ENCODE measurements at places on chromosomes 13 and 19.

- peak; percentile 72 for DNase-seq
Measured at GRCh38 chr13:40664350-40665125, 1.9 kb downstream of the FOXO1 start.

DNA sequence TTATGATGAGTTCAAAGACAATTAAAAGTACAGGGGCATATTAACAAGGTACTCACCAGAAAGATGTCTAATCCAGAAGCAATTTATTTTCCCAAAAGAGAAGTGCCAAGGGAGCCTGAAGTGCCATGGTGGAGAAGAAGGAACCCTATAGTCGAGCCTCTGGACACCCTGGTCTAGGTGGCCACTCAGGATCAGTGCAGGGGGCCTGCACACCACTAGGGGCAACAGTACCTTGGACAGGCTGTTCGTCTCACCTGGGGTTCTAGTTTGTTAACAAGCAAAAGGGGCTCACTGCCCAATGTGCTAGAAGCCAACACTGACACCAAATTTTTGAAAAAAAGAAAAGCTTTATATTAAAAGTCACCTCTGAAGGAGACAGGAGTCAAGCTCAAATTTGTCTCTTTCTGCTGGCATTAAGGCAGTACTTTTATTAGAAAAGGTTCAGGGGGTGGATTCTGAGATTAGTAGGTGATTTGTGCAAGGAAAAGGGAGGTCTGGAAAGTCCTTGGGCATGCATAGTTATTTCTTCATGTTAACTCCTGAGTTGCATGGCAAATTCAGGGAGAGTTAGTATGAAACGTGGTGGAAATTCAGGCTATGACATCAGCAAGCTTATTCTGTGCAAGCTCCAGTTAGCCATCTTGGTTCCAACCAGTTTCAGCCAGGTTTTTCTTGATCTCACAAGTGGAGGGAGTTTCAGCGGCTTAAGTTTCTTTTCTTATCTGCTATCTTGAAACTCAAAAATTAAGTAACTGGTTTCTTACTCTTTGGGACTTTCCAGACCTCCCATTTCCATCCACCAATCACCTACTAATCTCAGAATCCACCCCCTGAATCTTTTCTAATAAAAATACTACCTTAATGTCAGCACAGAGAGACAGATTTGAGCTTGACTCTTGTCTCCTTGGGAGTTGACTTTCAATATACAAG is 884 bp upstream of the CBY2 start:
- peak; percentile 74 for DNase-seq

DNA sequence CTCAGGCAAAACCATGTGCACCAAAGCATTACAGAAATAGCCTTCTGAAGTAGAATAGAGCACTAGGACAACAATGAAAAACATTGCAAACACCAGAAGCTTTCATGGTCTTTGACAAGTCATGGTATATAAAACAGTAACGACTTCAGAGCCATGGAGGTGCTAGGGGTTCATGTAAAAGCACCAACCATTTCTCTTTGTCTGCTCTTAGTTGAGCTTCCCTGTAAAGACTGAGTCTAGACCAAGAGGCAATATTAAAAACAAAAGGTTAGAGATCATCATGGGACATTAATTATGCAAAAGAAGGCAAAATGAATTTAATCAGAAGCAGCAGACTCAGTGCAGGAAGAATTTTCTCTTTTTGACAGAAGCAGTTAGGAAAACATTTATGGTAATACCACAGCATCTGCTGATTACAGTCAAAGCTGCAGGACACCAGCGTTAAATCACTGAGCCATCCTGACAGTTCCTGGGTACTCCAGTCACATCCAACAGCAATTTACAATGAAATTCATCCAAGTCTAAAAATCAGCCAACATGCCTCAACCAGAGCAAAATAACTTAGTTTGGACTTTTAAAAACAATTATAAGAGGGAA is 476.8 kb downstream of the DIAPH3 start:
- no peak for DNase-seq

GRCh38 chr13:110509971-110510786 is 51.3 kb downstream of the RAB20 start:
- DNase-seq, result no peak

DNA sequence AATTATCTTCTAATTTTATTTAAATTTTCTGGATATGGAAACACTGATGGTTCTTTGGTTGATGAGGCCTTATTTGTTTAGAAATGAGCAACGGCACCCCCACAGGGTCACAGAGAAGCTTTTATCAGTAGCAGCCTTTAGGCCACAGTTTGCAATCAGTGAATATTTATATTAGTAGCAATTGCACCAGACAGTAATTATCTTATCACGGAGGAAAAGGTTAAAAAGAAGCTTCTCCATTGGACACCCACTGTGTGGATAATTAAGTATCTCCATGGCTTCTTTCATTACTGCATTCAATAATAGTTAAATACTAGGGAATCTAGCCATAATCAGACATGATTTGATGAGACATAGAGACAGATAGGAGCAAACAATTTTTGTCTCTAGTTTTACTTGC is 2099.2 kb upstream of the PCDH20 start:
- DNase-seq, result no peak

- no peak for DNase-seq
Measured at GRCh38 chr13:41468631-41469030, 11.3 kb downstream of the RGCC start.

GRCh38 chr13:71661921-71662320 is 205.1 kb downstream of the DACH1 start:
- no peak for DNase-seq

GRCh38 chr19:19510432-19510831 is 4.9 kb downstream of the TSSK6 start:
- no peak for DNase-seq

DNA sequence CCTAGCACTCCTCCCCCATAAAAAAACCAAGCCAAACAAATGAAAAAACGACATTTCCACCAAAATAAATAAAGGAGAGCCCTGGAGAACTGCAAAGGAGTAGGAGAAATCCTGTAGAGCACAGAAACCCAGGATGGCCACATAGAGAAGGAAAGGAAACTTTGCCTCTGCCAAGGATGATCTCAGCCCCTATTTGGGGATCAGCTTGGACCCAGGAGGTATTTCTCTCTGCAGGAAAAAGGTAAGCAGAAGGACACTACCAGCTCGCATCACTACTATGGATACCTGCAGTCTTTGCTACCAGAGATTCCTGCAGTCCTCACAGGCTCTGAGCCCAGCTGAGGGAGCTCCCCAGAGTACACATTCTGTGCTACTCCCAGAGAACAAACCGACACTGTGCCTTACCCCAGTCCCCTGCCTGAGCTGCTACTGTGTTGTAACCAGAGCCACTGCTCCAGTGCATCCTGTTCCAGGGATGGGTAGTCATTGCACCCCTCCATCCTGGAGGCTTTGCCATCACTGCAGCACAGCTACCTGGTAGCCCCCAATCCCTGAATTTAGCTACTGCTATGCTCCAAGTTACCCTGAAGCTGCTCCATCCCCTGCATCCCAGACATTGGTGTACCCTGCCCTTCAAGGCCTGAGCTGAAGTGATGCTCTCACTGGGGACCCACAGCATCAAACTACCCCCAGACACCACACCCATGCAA is 41.7 kb downstream of the VWA8 start:
- no peak for DNase-seq

DNA sequence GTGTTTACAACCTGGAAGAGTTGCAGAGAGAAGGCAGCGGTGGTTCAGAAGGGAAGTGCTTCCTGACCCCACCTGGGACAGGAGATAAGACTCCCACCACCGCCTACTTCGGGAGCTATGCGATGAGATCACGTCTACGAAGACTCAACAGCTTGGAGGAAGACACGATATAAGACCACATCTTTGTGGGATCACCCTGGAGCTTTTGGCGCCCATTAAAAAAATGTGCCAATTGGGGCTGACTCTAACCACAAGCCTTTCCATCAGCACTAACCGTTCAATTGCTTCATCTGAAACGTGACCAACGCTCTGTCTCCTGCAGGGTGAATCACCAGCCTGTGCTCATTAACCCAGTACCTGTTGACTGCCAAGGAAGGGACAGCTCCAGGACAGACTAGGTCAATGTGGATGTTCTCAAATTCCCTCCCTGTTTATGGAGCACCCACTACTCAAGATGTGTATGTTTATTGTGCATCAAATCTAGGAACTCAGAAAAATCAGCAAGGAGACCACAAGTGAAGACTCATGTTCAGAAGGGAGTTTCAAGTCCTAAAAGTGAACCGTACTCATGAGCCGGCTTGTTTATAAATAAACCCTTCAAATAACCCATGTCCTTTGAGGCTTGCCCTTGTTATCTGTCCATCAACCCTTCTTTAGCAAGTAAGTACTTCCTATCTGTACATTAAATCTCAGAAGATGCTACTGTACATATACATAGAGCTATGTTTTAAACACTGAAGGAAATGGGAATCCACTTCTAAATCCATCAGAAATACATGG is 67.5 kb downstream of the LATS2 start:
- no peak for DNase-seq

DNA sequence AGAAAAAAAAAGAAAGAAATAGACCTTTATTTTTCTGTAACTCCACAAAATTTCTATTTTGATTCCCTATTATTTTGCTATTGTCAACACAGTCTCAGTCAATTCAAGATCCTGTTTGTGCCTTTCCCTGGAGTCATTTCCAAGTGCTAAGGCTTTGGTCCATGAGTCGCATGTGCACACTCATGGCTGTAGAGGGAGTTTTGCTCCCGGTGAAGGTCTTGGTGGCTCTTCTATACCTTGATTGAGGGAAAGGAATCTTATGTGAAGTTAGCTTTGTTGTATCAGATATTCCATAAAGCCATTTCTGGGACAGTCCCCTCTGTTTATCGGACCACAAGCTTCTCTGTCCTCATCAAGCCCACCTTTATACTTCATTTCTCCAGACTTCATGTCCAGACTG is 58.7 kb upstream of the ALOX5AP start:
- DNase-seq, result no peak

DNA sequence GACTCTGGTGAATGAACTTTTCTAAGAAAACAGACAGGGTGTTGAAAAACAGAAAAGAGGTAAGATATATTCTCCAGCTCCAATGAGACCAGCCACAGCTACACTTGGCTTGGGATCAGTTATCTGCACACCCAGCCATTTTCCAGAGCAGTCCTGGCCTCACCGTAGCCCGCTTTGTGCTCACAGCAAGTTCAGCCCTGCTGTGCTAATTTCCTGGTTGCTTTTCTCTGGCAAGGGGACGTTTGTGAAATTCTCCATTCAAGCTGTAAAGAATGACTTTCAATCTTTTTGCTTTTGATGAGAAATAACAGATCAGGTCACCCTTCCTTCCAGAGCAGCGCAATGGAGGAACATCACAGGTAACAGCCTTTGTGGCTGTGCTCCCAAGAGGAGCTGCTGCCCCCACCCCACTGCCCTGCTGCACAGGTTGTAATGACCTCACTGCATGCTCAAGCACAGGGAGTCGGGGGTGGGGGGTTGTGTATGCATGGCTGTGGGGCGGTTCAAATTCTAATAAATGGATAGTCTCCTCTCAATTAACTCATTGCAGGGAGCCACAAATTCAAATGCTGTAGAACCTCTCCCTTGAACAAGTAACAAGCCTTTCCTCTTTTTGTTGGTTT is 516.6 kb upstream of the NBEA start:
- no peak for DNase-seq

DNA sequence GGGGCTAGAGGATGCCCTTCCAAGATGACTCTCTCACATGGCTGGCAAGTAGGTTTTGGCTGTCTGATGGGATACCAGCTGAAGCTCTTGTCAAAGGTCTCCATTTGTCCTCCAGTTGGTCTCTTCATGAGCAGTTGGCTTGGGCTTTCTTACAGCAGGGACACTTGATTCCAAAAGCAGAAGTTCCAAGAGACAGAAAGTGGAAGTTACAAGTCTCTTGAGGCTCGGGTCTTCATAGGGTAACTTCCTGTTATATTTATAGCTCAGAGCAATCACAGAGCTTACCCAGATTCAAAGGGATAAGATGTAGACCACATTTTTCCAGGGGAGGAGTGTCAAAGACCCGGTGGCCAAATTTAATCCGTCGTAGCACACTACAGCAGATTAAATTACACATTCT is 440.0 kb downstream of the RFC3 start:
- DNase-seq, result no peak

GRCh38 chr19:44566984-44567383 is 37.5 kb upstream of the CEACAM20 start:
- DNase-seq, result no peak

DNA sequence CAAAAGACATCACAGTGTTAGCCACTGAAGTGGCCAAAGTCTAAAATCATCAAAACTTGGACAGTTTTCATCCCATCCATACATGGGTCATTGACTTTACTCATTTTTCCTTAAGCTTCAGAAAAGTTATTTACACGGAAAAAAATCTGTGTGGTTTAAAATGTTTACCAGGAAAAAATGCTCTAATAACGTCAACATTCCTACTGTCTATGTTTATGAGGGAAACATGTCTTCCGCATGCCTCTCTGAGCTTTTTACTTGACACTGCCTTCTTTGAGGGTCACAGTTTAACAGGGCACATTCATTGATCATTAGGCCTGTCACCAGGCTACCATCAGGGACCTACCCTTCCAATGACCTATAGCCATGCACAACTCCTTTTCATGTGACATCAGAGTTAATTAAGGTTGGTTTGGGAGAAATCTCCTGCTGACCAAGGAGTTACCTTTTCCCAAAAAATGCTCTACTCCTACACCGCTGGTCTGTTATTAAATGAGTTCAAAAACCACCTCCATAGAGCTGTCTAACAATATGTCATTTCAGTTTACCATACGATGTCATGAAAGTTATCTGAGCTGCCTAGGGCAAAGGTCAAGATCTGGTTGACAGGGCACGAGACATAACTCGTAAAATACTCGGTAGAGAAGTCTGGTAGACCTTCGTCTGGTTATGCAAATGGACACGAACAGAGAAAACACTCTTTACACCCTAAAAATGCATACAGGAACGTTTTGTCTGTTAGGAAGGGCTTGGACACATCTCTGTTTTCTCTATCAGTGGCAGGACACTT is 17.8 kb downstream of the FLT1 start:
- DNase-seq, result no peak

- no peak for DNase-seq
Measured at GRCh38 chr19:30391052-30391451, 18.9 kb downstream of the ZNF536 start.

DNA sequence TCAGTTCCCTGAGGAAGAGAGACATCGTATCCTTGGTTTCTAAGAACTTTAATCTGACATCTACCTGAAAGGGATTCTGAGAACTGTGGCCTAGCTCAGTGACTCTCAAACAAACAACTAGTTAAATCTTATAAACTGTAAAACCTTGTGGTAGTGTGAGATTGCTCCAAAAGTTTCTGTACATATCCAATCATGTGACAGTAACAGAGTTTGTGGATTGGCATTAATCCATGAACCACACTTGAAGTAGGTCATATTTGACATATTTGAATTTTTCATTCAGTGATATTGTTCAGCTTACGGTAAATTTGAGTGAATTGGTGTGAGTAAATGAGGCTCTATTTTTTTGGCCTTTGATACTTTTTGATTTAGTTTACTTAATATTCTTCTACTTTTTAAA is 15.0 kb downstream of the TDRD3 start:
- DNase-seq, result no peak

- peak; percentile 64 for DNase-seq
Measured at GRCh38 chr19:17289489-17289888, 7.8 kb downstream of the ANKLE1 start.
